ENCODE measurements at places on chromosomes 12 and 14.

- no peak for DNase-seq
These were observed 240.0 kb upstream of the CPNE8 start for GRCh38 chr12:39145175-39145999.

GRCh38 chr14:102215071-102215470, 75.4 kb downstream of the WDR20 start:
- no peak for DNase-seq

- no peak for DNase-seq
These were observed 200.6 kb downstream of the ANO4 start for GRCh38 chr12:100995201-100995600.

DNA sequence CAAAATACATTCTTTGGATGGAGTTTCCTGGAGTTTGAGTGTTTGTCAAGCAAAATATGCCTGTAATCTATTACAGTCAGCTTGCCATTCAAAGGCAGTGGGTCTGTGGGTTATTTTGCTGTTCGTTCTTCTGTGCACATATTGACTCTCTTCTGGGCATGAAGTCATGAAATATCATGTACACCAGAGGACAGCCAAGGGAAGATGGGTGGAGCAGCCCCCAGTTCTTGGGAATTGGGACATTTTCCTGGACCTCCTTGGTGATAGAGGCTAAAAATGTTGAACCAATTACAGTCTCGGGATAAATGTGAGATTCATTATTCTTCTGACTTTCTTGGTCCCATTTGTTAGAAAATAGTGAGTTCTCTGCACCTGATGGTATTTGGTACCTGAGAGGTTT, 89.1 kb downstream of the FOXN4 start:
- no peak for DNase-seq

DNA sequence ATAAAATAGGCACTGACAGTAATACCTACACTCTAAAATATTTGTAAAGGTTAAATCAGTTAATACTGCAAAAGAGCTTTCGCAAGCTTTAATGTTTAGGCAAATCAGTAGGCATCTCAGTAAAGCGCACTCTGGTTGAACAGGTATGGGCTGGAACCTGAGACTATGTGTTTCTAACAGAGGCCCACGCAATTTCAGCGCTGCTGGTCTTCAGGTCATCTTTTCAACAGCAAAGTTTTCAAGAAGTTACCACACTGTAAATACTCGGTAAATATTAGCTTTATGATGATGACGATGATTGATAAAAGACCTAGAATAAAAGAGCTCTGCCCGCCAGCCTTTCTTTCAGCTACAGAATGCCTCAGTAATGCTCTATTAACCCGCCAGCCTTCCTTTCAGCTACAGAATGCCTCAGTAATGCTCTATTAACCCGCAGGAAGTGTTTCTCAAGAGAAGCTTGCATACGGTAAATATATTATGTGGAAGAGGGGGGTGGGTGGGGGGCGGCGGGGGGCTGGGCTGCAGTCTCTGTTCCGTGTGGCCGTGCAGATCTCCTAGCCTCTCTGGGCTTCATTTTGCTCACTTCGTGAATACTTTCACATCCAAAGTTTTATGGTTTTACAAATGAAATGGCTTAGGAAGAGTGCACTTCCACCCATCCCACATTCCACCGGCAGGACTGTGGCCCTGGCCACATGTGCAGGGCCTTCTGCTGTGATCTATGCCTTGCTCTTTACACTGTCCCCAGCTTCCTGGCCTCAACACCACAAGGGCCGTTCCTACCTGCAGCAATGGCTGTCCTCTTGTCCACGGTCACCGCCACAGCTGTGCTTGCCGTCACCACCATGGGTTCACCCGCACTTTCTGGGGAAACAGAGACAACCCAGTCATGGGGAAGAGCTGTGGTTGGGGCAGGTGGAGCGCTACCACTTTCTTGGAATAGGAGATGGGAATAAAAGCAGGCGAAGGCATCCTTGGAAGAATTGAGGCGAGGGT, 19.9 kb downstream of the LRTM2 start:
- no peak for DNase-seq
